Psoas muscle (tissue), 8 donors: ENCODE measurements at places on chromosomes 2 and 18. TPM values are rescaled to one million over a fixed set of nuclear protein-coding genes. Genes with fewer than 3 reads are reported as not detected.

The ZC3H6 gene
- total RNA-seq = 14.6 TPM

The NOSTRIN gene
- 4.7 TPM for total RNA-seq

The AP1S3 gene
- total RNA-seq = 0.69 TPM

The TXNDC2 gene
- not detected for total RNA-seq

The CABLES1 gene
- total RNA-seq = 0.42 TPM

The CAPN14 gene
- total RNA-seq = not detected

The CHRNA1 gene
- 278 TPM for total RNA-seq

The AMER3 gene
- not detected for total RNA-seq

DNA sequence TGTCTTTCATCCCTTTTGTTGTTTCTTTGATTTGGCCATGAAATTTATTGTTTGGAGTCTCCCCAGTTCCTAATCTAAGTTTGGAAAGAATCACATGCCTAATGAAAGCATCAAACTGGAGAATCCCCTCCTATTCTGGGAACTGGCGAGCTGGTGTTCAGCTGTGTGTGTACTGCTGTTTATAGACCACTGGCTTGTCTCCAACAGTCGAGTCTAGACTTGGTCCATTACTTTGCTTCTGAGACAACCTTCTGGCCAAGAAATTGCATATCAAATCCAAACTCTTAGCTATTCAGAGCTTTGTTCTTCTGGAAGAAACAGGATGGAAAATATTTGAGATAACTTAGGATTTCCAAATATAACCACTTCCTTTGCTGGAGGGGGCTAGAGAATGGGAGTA is 111.5 kb upstream of the THSD7B start:
- DNase-seq = no peak
- H3K36me3 ChIP-seq = no peaks in the 10 kb centered on the region
- H3K27ac ChIP-seq = no peak overlapping the region
- H3K27me3 ChIP-seq = no peaks in the 10 kb centered on the region

DNA sequence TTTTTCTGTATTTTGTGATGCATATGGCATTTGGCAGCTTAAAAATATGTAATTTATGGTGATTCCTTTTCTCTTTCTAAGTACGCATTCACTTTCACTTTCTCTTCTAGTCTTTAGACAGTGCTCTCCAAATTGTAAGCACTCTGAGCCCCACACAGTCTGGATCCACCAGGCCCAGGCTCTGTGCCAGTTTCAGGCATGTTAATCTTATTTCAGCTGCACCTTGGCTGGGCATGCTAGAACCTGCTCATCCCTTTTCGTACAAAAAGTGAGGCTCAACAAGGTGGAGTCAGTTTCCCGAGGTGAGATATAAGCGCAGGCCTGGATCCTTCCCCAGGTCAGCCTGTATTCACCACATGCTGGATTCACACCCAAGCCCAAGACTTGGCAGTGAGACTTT is 203.9 kb downstream of the MTX2 start:
- no peak for DNase-seq
- H3K4me3 ChIP-seq = peak overlapping the region; percentile 48
- no peak overlapping the region for H3K27ac ChIP-seq
- no peaks in the 10 kb centered on the region for H3K27me3 ChIP-seq
- H3K4me1 ChIP-seq = no peaks in the 10 kb centered on the region
- no peaks in the 10 kb centered on the region for H3K36me3 ChIP-seq

- no peaks in the 10 kb centered on the region for H3K4me1 ChIP-seq
- DNase-seq = no peak
- no peak overlapping the region for H3K4me3 ChIP-seq
- no peak overlapping the region for H3K27ac ChIP-seq
- H3K27me3 ChIP-seq = no peaks in the 10 kb centered on the region
Measured at GRCh38 chr18:48122376-48122775, 191.9 kb upstream of the SMAD2 start.

- H3K27me3 ChIP-seq = no peaks in the 10 kb centered on the region
- no peak overlapping the region for H3K27ac ChIP-seq
- DNase-seq = no peak
- no peak overlapping the region for H3K4me3 ChIP-seq
Measured at GRCh38 chr2:8495189-8495989, 186.5 kb upstream of the ID2 start.

GRCh38 chr2:127069003-127069402 is 38.0 kb downstream of the BIN1 start:
- peaks cover 97% of the 10 kb centered on the region for H3K4me1 ChIP-seq
- peak overlapping the region; percentile 43 for H3K4me3 ChIP-seq
- peak overlapping the region; percentile 98 for H3K27ac ChIP-seq
- H3K36me3 ChIP-seq = peaks cover 20% of the 10 kb centered on the region
- H3K27me3 ChIP-seq = no peaks in the 10 kb centered on the region

GRCh38 chr2:96203130-96204028 is 5.2 kb downstream of the STARD7 start:
- peak overlapping the region; percentile 96 for H3K4me3 ChIP-seq
- peak overlapping the region; percentile 99 for H3K27ac ChIP-seq
- no peaks in the 10 kb centered on the region for H3K36me3 ChIP-seq
- H3K4me1 ChIP-seq = peaks cover 69% of the 10 kb centered on the region
- H3K27me3 ChIP-seq = no peaks in the 10 kb centered on the region
- no peak for DNase-seq

DNA sequence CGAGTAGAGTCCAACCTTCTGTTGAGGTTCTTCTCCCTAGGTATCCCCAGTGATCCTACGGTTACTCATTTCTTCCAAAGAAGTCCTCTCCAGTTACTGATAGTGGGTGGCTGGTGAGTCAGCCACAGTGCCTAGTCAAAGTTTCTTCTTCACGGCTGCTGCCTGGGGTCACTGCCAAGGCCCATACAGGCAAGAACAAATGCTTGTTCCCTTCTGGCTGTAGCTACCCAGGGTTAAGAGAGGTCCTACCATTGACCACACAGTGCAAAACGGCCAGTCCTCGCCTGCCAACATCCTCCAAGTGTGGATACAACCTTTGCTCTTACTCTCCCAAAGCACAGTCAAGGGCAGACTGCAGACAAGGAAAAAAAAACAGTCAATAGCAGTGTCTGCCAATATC is 2.9 kb upstream of the PTPN4 start:
- H3K4me3 ChIP-seq = no peak overlapping the region
- peak overlapping the region; percentile 92 for H3K27ac ChIP-seq
- H3K4me1 ChIP-seq = peaks cover 30% of the 10 kb centered on the region
- peak; percentile 78 for DNase-seq
- H3K27me3 ChIP-seq = no peaks in the 10 kb centered on the region

DNA sequence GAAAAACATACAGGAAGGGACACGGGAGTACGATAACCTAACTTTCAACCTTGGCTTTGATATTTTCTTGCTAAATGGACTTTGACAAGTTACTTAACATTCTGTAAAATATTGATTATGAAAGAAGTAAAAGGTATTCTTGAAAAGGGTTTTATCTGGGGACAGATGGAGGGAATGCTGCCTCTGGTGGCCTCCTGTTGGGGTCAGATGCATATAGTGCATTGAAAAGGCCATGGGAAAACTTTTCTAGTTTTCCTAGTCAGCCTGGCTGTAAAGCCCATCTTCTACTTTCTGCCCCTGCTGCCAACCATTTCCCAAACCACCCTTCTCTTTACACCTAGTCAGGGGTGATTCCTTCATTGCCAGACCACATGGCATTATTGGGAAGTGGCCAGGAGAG is 22.2 kb upstream of the MSTN start:
- H3K27me3 ChIP-seq = no peaks in the 10 kb centered on the region
- no peak for DNase-seq
- no peaks in the 10 kb centered on the region for H3K4me1 ChIP-seq
- no peak overlapping the region for H3K4me3 ChIP-seq

DNA sequence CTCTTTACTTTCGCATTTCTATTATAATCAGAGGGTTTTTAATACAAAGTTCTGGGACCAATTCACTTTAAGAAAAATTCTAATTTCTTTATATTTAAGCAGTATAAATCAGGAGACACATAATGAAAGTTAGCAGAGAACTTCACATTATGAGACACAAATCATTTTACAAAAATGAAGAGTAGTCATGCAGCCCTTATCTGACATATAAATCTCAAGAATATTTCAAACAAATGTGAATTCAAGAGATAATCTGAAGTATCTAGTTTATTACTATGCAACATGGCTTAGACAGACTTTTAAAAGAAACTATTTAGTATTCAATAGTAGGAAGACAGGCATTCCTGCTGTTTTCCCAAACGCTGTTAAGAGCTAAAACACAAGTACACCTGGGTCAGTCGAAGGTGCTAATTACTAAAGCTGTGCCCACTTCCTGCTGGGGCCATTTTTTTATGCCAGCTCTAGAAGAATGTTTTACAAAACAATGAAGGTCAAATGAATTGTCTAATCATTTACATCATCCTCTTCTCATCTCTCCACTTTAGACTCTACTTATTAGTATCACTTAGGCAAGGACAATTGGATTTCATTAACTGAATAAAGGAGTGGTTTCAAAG is 40.2 kb downstream of the CWC22 start:
- no peak overlapping the region for H3K4me3 ChIP-seq
- no peaks in the 10 kb centered on the region for H3K36me3 ChIP-seq
- no peaks in the 10 kb centered on the region for H3K4me1 ChIP-seq

DNA sequence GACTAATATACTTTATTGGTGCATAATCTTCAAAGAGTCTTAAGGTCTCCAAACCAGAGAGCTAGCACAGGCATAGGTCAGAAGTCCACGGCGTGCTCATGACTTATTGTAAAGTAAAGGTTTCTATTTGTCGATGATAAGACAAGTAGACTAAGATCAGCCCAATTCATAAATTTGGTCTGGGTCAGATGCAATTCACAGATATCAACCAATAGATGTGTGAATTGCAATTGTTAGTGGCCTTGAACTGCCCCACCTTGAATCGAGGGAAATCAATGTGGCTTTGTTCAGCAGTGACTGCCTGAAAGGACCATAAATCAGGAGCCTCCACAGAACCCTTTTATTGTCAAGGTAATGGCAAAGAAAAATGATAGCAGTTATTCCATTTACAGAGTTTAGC is 39.1 kb upstream of the CPS1 start:
- no peak overlapping the region for H3K4me3 ChIP-seq
- H3K27ac ChIP-seq = no peak overlapping the region
- H3K4me1 ChIP-seq = no peaks in the 10 kb centered on the region
- H3K27me3 ChIP-seq = no peaks in the 10 kb centered on the region
